ENCODE measurements at places on chromosomes 1 and 21.

DNA sequence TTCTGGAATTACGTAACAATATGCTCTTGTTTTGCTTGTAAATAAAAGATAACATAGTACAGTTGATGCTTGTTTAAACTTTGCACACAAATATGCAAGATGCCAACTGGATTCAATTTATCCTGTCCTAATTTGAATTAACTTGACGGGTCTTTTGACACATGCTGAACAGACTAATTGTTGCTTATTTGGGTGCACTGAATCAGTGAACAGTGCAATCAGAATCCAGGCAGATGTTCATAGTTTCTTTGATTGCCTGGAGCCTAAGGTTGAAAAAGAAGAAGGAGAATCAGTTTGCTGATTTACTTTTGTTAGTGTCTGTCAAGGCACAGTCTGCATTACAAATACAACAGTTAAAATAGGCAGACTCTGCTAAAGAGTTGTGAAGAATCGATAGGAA is 307.9 kb downstream of the COL11A1 start:
- DNase-seq, result no peak

DNA sequence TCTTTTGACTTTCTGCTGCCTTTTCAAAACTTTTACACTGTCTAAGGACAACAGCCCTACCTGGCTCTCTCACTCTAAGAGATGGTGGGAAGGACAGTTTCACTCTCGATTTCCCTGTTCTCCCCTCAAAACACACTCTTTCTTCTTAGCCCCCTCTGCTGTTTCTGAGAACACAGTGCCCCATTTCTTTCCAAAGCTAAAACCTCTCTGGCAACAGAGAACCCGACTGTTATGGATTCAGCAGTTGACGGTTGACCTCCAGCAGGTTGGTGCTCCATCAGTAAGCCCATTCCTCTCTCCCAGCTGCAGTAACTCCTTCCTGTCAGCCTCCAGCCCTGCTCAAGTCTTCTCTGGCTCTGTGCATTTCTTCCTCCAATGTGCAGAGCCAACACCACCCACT is 88.2 kb upstream of the ABCD3 start:
- peak; percentile 28 for DNase-seq

DNA sequence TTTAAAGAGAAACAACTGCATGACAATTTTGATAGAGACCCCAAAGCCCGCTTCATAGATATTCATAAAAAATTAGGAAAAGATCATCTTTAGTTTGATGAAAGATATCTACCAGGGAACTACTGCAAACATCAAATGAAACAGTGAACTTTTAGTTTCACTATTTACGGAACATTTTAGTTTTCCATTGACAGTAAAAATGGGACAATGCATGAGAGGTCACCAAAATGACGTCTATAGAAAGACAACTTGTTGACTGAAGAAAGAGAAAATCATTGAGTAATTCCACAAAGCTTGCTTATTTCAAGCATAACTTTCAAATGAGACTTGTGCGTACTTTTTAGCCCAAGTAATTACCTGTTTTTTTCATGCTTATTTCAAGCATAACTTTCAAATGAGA is 411.4 kb downstream of the HLX start:
- no peak for DNase-seq

- no peak for DNase-seq
Observed at GRCh38 chr1:236865818-236866155, 70.7 kb downstream of the MTR start.

DNA sequence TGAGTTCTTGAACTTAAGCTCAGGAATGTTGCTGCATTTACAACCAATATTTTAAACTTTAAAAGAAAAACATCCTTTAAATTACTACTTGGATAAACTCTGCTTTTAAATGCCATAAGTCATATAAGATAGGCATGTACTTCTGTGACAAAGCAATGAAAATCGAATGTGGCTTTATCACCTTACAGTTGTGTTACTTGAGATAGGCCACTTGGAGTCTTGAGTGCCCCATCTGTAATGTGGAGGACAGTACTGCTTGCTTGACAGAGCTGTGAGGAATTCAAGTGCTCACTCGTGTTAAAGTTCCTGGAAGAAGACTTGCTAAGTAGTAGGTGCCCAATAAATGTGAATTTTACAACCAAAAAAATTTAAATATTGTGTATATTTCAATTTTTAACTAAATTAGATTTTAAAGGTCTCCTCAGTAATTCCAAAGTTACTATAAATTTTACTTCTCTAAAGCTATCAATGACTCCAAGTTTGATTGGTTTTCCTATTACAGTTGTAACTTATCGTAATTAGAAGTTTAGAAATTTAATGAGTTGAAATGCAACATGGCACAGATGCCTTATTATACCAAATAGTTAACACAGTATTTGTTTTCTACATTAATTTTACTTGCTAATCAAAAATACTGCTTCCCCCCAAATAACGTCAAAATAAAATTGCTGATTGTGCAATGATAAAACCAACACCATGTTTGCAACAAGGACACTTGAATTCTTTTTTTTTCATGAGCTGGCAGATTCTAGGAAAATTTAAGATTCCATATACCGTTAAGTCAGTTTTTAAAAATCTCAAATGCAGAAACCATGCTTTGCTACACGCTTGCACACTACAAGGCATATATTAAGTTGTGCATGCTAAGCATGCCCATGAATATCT is 21.8 kb downstream of the PSMB2 start:
- DNase-seq, result no peak

GRCh38 chr1:150874455-150875196 is 1.8 kb downstream of the ARNT start:
- no peak for DNase-seq

Data from bronchial epithelial cell (primary cell).